ENCODE measurements at places on chromosomes 4 and X.

- no peak for DNase-seq
Observed at GRCh38 chrX:39752815-39753214, 344.9 kb downstream of the BCOR start.

GRCh38 chrX:7071390-7071789, 76.1 kb upstream of the STS start:
- no peak for DNase-seq

- DNase-seq, result no peak
Observed at GRCh38 chrX:139924696-139925095, 8.2 kb downstream of the ATP11C start.

DNA sequence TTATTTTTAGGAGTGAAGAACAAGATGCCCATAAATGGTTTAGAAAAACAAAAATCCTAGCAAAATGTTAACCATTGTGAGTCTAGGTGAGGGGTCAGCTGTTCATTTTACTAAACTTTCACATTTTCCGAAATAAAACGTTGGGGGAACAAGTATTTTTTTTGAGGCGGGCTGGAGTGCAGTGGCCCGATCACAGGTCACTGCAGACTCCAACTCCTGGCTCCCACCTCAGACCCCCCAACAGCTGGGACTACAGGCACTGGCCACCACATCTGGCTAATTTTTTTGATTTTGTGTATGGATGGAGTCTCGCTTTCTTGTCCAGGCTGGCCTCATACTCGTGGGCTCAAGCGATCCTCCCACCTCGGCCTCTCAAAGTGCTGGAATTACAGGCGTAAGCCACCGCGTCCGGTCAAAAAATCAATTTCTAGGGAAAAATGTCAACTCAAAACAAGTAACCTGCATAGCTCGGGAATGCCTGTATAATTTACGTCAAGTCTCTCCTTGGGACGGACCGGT, 742 bp upstream of the TAF1 start:
- DNase-seq, result no peak

Measured in stimulated activated CD4-positive, alpha-beta T cell treated with anti-CD3 and anti-CD28 coated beads, Interleukin-4, amount 100 ng/mL, for 4 hours (primary cell).